ENCODE measurements at places on chromosomes 3 and 15.

- no peak for DNase-seq
These were observed 478.0 kb downstream of the GABRG3 start for GRCh38 chr15:27448986-27449385.

DNA sequence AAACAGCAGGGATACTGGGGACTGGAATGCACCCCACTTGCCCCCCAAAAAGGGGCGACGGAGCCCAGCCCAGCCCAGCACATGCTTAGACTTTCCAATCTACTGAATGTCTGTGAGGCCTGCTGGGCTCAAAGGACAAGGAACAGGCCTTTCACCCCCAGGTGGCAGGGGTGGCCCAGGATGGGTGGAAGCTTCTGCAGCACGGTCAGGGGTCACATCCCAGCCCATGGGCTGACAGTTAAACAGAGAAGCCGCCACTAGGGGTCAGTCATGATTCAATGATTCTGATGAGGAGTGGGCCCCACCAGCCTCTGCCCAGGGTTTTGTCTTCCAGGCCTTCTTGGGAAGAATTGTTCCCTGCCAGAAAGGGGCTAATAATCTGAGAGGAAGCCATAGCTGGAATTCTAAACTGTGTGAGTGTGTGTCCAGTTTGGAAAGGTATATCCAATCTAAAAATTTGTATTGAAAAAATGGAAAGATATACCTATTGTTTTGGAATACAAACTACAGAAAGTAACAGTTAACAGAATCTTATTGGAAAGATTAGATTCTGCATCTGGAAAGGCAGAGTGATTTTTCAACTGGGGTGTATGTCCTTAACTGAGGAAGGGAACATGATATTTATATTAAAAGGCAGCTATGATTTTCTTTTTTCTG is 2.2 kb downstream of the CHRNB4 start:
- peak; percentile 18 for DNase-seq

- DNase-seq = no peak
These were observed 14.2 kb downstream of the ZNF80 start for GRCh38 chr3:114223143-114223542.

- DNase-seq = no peak
These were observed 210.9 kb upstream of the KCNMB2 start for GRCh38 chr3:178325330-178325729.

DNA sequence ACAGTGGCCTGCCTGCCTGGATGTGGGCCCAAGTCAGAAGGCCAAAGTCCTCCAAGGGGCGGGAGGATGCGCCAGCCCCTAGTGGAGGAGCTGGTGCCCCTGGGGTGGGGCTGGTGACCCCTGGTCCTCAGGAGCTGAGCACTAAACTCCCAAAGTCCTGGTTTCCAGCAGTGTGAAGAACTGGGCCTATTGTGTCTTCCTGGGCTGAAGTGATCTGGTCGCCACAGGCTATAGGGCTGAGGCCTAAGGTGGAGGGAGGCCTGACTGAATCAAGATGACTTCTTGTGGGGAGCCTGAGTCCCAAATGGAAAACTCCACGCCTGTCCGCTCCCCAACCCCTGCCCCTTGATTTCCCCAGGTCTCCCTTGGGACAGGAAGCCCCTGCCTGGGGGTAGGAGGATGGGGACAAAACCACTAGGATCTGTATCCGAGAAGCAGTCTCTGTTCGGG is 753 bp upstream of the FES start:
- DNase-seq = no peak

DNA sequence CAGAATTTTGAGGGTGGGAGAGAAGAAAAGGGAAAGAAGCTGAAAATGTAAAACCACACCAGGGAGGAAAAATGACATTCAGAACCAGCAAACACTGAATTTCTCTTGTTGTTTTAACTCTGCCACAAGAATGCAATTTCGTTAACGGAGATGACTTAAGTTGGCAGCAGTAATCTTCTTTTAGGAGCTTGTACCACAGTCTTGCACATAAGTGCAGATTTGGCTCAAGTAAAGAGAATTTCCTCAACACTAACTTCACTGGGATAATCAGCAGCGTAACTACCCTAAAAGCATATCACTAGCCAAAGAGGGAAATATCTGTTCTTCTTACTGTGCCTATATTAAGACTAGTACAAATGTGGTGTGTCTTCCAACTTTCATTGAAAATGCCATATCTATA is 15.5 kb downstream of the GREM1 start:
- no peak for DNase-seq

DNA sequence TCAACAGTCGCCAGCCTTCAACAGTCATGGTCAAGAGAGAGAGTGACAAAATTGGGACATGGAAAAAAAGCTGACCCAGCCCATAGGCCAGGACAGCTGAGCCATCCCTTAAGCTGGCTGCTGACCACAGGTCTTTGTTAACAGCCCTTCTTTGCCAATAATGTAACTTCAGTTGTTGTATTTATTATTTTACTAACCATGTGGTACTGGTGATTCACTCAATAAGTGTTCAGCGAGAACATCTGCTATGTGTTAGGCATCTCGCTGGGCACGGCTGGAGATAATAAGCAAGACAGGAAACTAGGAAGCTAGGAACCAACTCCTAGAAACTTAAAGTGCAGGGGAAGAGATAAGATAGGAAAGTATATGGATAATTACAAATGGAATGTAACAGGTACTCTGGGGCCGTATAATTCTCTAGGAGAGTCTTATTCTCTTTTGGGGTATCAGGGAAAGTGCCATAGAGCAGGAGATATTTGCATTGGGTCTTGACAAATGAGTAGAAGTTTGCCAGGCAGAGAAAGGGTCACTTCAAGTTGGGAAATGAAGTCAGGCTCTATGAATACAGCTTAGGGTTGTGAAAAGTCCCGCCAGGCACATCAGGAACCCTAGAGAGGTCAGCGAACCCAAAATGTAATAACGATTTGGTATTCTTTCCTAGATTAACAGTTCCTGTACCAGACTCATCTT is 84.0 kb upstream of the TRA2B start:
- no peak for DNase-seq

DNA sequence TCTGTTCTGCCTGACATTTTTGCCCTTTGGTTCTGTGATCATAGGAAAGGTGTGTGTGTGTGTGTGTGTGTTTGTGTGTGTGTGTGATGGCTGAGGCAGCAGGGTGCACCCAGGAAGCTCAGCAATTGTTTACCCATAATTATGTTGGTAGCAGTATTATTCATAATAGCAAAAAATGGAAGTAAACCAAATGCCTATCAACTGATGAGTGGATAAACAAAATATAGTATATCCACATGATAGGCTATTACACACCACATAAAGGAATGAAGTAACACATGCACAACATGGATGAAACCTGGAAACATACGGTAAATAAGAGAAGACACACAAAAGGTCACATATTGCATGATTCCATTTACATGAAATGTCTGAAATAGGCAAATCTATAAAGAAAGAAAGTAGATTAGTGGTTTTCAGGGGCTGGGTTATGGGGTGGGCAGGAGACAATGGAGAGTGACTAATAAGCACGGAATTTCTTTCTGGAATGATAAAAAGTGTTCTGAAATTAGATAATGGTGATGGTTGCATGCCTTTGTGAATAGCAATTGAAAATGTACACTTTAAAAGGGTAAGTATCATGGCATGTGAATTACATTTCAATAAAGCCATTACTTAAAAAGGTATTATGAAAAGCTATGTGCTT is 167.2 kb downstream of the POLR2M start:
- DNase-seq = no peak

GRCh38 chr15:70669006-70669602 is 94.3 kb downstream of the UACA start:
- DNase-seq = no peak

GRCh38 chr15:52486003-52486996 is 42.4 kb downstream of the MYO5A start:
- DNase-seq = no peak

DNA sequence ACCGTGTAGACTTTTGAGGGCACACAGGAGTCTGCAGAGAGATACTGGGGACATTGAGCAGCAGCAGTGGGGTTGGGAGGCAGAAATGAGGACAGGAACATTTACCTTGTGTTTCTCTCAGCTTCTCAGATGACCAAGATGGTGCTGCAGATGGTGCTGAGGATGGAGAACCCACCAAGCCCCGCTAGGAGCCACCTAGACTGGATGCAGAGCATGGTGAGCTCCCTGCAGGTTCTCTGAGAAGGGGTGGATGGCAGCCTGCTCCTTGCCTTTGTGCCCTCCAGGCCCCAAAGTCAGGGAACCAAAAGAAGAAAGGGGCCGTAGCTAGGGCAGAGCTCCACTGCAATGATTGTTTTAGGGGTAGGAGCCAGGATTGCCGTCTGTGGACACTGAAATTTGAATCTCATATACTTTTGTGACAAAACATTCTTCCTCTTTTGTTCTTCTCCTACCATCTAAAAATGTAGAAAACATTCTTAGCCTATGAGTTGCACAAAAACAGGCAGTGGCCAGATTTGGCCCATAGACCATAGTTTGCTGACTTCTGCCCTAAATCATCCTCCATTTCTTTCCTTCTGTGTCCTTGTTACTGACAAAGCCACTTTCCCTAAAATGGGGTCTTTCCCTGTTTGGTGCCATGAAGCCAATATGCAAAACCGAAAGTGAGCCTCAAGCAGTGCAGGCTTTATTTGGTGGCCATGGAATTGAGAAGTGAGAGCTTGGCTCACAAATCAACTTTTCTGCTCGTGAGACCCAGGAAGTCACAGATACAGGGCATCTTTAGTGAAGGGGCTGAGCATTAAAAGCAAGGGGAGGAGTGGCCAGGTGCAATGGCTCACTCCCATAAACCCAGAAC is 11.9 kb upstream of the MUC20 start:
- DNase-seq = no peak

DNA sequence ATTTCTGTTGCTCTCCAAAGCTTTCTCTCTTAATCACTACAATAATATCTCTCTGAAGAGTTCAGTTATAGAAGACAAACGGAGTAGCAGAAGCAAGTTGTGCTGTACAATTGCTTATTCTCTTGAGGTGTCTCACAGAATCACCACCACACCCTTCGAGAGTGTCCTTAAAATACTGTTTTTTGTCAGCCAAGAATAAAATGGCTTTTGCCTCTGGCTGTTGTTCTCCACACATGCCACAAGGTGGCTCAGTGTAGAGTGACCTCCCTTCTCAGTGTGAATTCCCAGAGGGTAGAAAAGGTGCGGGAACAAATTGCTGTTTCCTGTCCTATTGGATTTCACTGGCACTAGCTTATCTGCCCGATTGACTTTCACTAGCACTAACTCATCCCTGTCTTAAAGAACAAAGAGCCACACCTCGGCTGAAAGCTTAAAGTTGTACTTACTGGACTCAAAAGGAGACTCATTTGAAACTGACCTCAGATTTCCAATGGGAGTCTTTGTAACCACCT is 134.2 kb upstream of the SATB1 start:
- DNase-seq = peak; percentile 1

DNA sequence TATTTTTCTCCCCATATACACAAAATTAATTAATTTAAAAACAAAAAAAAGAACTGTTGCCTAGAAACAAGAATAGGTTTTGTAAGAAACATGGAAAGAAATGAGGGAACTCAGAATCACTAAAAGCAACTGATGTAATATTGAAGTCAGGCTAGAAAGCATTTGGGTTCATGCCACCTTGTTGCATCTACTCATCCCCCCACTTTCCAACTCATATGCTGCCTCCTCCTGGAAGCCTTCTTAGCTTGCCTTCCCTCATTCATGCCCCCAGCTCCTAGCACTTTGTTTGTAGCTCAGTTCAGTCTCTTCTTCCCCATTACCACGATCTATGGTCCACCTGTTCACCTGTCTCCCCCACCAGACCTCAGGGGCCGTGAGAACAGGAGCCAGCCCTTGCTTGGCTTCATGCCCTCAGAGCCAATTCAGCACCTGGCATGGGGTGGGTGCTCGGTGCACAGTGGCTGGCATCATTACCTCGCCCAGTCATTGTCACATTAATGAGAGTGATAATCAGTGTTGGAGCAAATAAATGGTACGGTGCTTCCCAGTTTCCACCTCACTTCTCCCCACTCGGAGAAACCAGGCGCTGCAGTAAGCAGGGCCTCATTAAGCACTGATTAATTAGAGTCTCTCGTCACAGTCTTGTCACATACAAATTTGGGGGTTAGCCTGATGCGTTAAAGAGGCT is 62.4 kb upstream of the SLC6A1 start:
- DNase-seq = no peak

DNA sequence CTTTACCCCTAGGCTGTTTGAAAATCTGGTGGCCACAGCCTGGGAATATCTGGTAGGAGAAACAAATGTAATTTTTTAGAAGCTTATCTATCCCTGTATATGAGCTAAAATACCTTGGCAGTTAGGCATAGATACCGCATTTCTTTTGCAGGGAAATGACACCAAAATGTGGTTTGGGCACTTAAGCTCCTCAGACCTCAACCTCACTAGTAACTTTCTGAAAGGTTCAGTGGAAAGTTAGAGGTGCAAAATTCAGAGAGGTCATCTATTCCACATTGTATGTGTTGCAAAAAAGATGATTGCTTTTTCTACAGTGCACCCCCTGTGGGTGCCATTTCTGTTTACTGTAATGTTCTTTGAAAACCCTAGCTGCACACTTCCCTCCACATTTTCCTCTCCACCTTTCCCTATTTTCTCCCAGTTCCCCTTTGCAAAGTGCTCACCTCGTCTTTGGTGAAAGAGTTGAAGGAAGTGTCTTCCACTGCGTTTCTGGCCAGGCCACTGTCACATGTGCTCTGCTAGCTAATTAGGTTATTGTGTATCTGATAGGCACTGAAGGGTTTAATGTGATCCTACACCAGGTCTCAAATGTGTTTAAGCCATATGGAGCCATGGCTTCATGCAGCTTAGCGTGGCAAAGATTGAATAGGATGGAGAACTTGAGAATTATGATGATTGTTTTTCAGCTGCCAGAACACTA is 1.3 kb downstream of the SACM1L start:
- DNase-seq = no peak

GRCh38 chr3:157081626-157082210 is 78.2 kb downstream of the CCNL1 start:
- DNase-seq = peak; percentile 92

GRCh38 chr3:43766672-43767465 is 76.1 kb downstream of the ABHD5 start:
- DNase-seq = no peak

DNA sequence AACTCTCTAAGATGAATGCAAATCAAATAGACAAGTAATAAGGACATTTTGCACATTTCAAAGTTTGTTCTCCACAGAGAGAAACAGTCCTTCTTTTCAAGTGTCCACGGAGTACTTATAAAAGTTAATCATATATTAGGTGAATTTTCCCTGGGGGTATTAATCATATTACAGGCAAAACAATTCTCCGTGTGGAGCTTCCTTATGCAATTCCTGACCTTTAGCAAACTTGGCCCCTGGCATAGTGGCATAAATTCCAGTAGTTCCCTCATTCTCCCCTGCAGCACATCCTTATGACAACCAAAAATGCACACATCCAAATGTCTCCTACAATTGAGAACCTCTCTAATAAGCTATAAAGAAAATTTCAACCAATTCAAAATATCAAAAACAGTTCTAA is 34.4 kb downstream of the FSIP1 start:
- DNase-seq = no peak

GRCh38 chr3:59268170-59268569 is 218.3 kb upstream of the CFAP20DC start:
- no peak for DNase-seq

DNA sequence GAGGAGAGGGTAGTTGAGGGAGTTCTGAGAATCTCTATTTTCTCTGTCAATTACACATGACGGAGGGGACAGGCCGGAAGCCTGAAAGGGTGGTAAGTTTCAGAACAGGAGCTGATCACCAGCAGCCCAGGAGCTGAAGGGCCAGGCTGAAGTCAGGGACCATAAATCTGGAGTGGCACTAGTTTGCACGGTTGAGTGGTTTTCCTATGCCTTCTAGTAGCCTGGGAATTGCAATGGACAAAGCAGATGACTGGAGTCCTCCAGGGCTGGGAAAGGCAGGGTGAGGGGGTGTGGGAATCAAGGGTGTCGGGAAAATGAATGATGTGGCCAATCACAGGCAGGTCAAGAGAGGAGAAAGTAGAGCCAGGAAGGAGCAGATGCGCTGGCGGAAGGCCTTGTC is 72.5 kb downstream of the MAGEF1 start:
- no peak for DNase-seq
